ENCODE measurements at places on chromosomes 1 and 21.

DNA sequence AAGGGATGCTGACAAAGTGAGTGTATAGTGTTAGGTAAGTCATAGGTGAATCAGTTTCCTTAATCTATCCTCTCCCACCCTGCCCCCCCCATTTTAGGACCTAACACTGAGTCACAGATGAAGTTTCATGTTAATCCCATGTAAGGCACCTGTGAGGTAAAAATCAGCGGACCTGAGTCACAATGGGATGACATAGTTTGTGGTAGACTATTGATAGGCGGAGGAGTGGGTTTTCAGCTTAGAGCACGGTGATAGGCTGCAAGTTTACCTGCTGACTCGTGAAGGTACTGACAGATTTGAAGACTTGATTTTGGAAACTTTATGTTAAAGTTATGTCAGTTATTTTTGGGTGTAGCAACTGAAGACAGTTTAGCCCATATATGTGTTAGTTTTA is 1.7 kb downstream of the TOR1AIP1 start:
- DNase-seq: no peak

GRCh38 chr1:76379506-76379905 is 305.0 kb downstream of the ST6GALNAC3 start:
- no peak for DNase-seq

DNA sequence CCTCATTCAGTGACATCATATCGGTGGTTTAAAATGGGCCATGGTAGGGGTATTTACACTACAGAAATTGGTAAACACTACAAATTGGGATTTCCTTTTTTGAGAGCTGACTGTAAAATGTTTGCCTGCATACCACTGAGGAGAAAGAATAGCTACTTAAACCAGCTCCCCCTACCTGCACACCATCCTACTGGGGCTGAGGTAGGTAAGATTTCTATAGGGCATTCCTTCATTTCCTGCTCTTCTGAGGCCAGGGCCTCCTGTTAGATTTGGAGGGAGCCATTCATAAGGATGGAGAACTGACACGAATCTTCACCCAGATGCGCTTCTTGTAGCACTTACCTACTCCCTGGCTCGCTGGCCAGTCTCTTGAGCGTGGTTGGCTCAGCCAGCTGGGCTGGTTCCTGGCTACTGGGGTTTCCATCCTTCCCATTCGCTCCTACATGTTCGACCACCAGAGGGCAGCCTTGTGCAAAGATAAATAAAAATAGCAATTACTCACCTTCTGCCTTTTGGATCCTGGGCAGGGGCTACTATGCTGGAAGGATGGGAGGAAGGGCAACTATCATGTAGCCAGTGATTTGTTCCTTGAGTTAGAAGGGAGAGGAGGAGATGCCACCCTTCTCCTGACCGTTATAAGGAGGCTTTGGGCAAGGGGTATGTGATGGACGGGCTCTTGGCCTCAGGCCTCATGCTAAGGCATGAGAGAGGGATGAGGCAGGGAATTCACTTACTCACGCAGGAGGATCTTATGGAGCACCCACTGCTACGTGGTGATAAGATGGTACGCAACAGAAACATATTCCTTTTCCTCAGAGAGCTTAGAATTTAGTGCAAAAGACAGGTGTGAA is 10.7 kb downstream of the OPTC start:
- no peak for DNase-seq

GRCh38 chr21:44593598-44594405 is 1.5 kb upstream of the KRTAP10-6 start:
- no peak for DNase-seq

- no peak for DNase-seq
These were observed 90.0 kb downstream of the NOS1AP start for GRCh38 chr1:162159515-162159914.

DNA sequence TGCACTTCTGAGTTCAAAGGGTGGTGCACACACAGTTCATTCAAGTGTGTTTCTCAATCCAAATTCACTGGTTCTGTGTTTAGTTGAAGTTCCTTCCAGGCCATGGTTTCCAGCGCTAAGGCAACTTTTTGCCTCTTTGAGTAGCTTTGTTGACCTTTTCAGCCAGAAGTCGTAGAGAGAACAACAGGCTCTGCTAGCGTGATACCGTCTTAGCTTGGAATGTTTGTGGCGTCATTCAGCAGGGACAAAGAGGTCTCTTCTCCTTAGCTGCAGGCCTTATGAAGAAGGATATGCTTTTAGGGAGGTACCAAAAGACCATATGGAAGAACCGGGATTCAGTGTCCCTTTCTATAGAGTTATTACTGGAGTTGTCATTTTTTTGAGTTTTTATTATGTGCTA is 65.7 kb downstream of the CNIH3 start:
- no peak for DNase-seq

GRCh38 chr1:10830961-10831668 is 34.7 kb upstream of the CASZ1 start:
- DNase-seq: no peak

- DNase-seq: no peak
These were observed 102.5 kb upstream of the ATP1B1 start for GRCh38 chr1:169003864-169004516.

DNA sequence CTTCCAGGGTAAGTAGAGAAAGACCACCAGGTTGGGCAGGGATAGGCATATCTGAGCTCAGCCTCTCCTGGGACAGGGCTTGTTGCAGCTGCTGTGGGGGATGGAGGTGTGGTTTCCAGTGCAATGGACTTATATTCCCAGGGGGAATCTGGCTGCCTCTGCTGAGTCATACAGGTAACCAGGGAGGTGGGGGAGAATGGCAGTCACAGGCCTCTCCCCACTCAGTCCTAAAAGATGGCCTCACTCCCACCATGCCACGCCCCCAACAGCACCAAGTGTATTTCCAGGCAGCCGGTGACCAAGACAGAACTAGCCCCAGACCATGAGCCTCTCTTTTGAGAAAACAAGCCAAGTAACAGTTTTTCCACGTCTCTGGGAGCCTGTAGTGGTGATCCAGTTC is 1240.7 kb downstream of the BRINP3 start:
- DNase-seq: no peak

GRCh38 chr1:202144402-202145067 is at the start of gene ARL8A:
Gene ARL8A (minus strand): TSS chr1:202144737. CDS start chr1:202144572, 165 bp downstream.
- DNase-seq: no peak

DNA sequence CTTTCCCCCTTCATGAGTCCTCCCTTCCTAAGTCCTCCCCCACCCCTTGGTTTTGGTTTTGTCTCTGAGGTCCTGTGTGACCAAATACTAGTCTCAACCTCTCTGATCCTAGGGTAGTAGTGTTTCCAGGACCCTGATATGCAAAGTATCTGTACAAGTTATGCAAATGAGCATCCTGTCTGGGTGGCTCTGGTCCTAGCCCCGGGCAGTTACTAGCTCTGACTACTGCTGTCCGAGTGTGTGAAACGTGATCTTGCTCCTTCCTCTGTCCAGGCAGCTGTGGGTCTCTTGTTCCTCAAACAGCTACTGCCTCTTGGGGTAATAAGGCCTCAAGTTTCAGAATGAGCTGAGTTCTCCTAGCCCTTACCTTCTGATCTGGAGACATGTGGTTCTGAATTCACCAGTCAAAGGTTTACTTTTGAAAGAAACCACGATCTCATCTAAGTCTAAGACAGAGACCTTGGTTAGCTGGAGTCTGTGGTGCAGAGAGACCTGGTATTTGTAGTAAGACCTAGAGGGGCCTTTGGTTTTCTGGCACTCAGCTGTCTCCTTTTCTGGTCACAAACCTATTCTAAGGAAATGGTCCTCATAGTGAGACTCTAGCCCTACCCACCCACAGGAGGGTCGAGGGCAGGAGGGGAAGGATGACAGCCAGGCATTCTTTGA is 31.0 kb upstream of the IL19 start:
- no peak for DNase-seq

DNA sequence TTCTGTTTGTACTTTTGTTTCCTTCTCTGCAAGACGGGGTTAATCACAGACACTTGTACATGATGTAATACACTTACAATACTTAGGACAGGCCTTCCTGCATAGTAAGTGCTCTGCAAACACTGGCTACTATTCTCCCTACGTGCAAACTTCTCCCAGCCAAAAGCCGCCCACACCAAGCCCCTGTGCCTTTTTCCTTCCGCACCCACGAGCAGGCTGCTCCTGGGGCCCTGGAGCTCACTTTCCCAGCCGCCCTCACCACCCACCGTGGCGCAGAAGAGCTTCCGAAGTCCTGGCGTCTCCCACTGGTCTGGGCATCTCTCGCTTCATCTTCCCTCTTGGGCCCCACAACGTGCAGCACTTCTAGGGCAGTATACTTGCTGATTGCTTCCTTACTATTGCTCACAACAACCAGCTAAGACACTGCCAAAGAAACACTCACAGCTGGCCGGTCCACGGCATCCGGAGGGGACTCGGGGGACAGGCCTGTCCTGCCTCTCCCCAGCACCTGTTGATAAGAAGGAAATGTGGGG is 22.5 kb upstream of the GPR157 start:
- DNase-seq: no peak

DNA sequence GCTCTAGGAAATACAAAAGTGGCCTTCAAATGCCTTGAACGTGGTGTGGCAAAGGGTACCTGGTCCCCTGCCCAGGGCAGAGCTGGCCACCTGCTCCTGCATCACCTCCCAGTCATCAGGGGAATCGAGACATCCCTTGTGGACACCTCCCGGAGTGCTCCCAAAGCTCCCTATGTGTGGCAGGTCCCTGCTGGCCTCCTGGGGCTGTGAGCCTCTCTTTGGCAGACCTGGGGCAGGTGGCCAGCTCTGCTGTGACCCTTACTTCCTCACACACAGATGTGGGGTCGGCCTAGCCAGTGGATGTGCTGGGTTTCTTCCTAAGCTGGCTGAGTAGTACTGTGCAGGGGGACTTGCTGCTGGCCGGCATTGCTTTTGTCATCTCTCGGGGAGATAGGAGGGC is 86.5 kb downstream of the ITPKB start:
- DNase-seq: no peak

GRCh38 chr1:7688659-7689058 is 82.4 kb upstream of the VAMP3 start:
- no peak for DNase-seq

- DNase-seq: no peak
These were observed 66.1 kb downstream of the NID1 start for GRCh38 chr1:235998812-235999211.

GRCh38 chr1:51000651-51001050 is 30.6 kb downstream of the CDKN2C start:
- no peak for DNase-seq

DNA sequence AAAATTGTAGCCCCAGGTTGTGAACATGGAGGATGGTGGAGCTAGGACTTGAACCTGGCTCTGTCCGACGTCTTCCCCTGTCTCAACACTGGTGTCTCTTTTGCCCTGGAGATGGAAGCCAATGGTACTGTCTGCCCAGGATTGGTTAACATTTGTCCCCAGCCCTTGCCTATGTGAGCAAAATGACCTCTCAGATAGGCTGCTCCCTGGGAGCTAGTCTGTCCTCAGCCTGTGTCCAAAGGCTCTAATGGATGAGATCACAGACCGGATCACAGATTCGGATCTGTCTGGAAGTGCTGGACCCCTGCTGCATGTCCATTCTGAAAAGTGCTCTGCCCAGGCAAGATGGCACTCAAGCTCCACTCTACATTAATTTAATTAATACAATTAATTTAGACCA is 394.4 kb upstream of the VAMP3 start:
- DNase-seq: no peak

DNA sequence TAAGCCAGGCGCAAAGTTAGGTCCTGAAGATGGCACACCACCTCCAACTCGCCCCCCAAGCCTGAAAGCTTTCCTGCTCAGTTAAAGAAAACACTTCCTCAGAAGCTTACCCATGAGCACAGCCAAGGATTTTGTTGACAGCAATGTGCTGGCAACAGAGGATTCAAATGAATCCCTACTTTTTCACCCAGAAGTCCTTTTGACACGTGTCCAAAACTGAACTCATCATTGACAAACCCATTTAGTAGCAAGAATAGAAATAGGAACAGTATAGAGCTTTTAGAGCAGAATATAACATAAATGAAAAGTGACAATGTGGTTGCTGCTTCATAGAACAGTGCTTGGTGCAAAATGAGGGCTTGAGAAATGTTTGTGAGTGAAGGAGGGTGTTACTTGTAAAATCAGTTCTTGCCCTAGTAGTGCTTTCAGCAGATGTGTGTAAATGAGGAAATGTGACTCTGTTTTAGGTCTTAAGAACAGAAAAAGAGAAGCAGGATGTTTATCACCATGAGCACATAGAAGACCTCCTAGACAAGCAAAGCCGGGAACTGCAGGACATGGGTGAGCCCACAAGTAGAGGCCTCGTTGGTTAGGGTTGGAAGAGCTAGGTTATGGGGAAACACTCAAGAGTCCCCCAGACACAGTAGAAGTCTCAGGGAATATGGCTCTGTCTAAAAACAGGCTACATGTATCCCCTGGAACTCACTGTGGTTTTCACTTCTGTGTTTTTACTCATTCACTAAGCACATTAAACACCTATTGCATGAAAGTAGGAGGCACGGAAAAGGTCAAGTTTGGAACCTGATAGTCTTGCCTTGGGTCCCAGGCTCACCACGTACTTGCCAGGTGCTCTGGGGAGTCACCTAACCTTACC is 48.6 kb upstream of the TMEM125 start:
- no peak for DNase-seq

DNA sequence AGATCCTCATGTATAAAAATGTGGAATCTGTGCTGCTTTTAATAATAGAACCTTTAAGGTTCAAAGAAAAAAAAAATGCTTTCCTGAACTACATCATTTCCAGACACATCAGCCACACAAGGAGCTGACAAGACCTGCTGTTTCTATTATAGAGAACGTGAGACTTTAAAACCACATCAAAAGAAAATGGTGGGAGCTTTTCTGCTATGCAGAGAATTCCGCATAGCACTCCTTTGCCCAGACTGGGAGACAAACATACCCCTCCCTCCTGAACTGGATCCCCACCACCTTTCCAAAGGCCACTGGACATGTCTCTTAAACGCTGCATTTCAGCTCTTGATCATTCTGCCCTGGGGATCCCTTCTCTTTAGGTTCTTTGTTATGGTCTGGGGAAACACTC is 41.9 kb downstream of the TRIT1 start:
- no peak for DNase-seq

DNA sequence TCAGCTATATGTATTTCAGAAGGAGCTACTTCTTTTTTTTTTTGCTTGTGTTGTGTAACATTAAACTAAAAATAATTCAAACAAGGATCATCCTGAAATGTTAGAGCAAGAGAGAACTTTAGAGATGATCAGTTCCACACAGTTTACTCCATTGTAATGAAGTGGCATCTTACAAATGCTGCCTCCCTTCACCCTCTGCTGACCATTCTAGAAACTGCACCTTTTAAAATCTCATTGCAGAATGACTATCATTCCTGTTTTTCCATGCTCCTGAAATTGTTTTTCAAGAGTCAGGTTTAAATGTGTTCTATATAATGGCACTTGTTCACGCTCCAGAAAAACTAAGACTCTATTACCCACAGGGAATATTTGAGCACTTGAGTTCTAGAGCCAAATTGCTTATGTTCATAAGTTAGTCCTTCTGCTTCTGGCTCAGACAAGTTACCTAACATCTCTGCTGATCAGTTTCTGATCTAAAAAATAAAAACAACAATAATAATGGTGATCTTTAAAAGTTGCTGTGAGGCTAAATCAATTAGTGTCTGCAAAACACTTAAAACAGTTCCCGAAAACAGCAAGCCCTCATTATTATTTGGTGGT is 21.5 kb upstream of the SLC44A5 start:
- no peak for DNase-seq

- DNase-seq: no peak
These were observed 110.1 kb downstream of the OLFML2B start for GRCh38 chr1:161913482-161914140.

GRCh38 chr1:187326557-187326956 is 497.8 kb downstream of the PLA2G4A start:
- no peak for DNase-seq

- no peak for DNase-seq
These were observed 17.4 kb upstream of the ACTRT2 start for GRCh38 chr1:3003941-3004270.

- DNase-seq: no peak
These were observed 49.5 kb downstream of the KIAA1614 start for GRCh38 chr1:180962178-180962577.

GRCh38 chr1:244054924-244055263 is 3.8 kb downstream of the ZBTB18 start:
- no peak for DNase-seq

Measured in GF-D8 (cell line).